A549 treated with GW870086 at 1 μM for 4 hours (cell line): ENCODE measurements at places on chromosomes 4 and X. TPM values are rescaled to one million over a fixed set of nuclear protein-coding genes. Genes with fewer than 3 reads are reported as not detected.

DDIT4L gene
- 0.23 to 0.32 TPM (median 0.27 TPM) in 5 replicates for total RNA-seq

BGN gene
- total RNA-seq: 0.07 TPM in 1 of 5 replicates, not detected in the others

SH3D19 gene
- total RNA-seq: 21.4 to 26.0 TPM (median 24.4 TPM) in 5 replicates

SYTL4 gene
- total RNA-seq: 1.5 to 3.8 TPM (median 2.9 TPM) in 5 replicates
